ENCODE measurements at places on chromosomes 11 and 22. TPM values are rescaled to one million over a fixed set of nuclear protein-coding genes. Genes with fewer than 3 reads are reported as not detected.

Gene CFAP300
- total RNA-seq: 15.1 TPM

DNA sequence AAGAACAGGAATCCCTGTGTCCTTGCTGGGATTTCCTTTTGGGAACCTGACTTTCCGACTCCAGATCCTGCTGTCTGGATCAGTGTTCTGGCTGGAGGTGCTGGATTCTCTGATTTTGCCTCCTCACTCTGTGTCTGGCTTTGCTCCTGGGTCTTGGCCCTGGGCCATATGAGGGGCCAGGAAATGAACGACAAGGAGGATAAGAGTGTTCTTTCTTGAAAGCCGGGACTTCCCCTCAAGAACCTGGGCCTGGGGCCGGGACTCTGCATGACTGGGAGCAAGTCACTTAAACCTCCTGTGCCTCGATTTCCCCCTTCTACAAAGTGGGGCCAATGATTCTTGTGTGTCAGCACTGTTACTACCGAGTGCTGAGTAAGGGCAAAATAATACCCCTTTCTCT lies 2.9 kb upstream of the MYO7A start:
- no peak for DNase-seq

GRCh38 chr11:62770778-62771143 lies 435 bp upstream of the TAF6L start:
- DNase-seq: no peak

DNA sequence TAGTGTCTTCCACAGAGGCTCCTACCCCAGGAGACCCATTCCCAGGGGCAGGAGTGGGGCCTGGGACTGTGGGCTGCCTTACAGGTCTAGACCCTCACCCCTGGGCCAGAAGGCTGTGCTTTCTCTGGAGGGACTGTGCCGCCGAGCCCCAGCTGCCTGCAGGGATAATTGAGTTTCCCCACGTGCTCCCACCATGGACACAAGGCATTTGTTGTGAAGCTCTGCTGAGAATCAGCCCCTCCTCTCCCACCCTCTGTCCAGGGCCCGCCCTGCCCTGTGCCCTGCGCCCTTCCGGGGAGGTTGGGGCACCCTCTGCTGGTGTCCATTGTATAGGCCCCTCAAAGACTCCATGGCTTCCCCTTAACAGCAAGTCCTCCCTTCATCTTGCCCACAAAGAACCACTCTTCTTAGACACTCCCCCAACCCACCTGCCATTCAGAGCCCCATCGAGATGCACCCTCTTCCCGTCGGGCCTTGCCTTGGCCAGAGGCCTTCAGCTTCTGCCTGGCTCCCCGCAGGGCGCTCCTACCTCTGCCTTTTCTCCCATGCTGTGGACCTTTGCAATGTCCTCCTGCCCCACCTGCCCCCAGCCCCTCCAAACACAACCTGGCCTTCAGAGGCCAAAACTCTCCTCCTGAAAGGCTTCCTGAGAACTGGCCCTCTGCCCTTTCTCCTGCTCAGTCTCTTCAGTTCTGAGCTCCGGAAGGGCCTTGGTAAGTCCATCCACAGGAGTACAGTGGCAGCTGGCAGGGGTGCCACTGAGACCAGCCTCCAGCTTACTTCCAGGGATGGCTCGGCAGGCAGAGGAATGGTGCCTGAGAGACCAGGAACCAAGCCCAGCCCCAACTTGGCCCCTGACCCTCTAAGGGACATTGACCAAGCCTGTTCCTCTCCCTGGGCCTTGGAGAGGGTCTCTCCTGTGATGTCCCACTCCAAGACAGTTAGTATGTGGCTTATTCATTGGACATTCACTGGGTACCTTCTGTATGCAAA lies 22.4 kb downstream of the DUSP8 start:
- DNase-seq: no peak

DNA sequence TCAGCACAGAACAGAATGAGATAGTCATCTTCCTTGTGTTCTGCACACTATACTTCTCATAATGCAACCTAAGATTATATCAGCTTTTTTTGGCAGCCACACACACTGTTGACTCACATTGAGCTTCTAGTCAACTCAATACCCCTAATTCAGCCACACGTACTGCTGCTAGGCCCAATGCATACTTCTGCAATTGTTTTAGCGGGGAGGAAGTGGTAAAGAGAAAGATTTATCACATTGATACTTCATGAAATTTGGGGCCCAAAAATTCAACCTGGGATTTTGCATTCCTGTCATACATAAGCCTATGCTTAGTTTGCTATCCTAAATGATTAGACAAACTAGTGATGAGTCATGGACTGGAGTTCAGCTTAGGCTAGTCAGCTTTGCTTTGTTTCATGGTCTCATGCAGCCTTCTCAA lies 8.6 kb upstream of the UPB1 start:
- no peak for DNase-seq

Measured in testis (tissue), 5 donors.